Cardiac fibroblast (primary cell): ENCODE measurements at places on chromosomes 7 and 10.

DNA sequence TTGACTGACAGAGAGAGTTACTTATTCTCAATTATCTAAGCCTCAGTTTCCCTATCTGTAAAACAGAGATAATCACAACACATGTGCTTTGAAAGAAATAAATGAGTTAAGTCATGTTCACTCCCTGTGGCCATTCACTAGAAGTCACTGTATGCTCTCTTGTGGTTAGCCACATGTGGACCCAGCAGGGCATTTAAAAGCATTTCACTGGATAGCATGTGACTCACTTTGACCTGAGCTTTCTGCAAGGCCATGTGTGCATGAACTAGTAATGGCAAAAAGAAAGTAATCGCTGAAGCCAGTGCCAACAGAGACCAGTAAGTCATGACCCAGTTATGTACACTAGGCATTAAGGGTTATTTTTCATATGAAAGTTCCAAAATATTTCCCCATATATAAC lies 557.0 kb upstream of the IGFBP3 start:
- peak; percentile 19 for DNase-seq

- DNase-seq: no peak
These were observed 369.2 kb upstream of the COBL start for GRCh38 chr7:51685794-51686193.

DNA sequence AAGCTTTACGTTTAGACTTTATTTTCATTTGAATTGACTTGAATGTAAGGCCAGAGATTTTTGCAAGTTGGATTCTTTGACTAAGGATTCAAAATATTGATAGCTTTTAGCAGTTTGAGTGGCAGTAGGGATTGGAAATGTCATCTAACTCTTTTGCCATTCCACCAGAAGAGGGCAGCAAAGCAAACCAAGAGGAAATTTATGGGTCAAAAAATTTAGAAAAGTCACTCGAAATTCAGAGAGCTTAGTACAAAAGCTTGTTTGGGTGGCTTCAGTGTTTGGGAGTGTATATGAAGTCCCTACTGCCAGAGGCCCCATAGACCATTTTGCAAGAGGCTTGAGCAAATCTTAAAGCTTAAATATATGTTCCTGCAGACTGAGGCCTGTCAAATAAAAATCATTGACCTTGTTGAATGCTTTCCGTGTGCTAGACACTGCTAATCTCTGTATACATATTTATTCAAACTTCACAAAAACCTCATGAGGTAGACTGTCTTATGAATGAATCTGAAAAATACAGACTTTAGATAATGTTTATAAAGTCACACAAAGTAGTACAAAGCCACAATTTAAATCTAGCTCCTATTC lies 44.6 kb upstream of the RSBN1L start:
- DNase-seq: peak; percentile 62

DNA sequence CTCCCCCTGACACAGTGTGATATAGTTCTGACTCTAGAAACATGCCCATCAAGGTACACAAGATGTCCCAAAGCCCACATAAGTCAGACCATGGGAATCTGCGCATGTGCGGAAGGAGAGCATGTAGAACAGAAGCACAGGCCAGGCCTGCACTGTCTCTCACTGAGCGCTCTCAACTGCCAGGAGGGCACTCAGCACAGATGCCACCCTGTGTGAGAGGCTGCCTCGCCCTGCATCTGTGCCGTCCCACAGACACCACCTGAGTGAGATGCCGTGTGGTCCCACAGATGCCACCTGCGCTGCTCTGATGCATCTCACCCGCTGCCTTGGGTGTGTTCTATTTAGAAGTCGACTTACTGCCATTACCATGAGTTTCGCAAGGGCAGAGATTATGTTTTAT lies 98.4 kb downstream of the VOPP1 start:
- DNase-seq: no peak
